Fibroblast of skin of right biceps (primary cell): ENCODE measurements at places on chromosomes 13 and 19.

GRCh38 chr13:106003651-106004050 is 531.8 kb downstream of the EFNB2 start:
- no peak for DNase-seq

DNA sequence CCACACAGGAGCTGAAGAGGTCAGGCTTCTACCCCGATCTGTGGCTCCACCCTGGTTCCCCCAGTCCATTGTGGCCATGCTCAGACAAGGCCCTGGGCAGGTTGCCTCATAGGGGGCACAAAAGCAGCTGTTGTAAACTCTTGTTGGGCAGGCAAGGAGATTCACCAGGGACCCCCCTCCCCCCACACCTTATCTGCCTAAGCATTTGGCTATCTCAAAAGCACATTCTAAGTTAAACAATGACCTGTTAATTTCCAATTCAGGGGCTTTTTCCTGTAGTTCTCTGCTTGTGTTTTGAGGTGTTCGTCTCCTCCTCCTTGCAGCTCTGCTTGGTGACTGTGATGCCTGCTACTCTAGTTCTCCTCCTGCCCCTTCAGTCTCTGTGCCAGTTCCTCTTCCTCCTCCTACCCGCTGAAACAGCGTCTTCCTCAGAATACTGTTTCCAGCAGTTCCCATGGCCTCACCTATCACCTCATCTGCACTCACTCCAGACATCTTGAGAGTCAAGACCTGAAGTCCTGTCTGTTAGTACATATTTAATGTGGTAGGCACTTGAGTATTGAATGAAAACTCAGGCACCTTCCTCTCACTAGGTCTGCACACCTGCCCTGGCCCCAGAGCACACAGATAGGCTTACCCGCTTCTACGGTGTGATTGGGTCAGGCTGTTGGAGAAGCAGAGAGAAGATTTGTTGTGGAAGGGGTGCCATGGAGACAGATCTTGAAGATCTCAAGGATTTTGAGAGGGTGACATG is 31.7 kb downstream of the SPATA13 start:
- DNase-seq = no peak

GRCh38 chr19:28730791-28731512 is 482.0 kb downstream of the UQCRFS1 start:
- no peak for DNase-seq

DNA sequence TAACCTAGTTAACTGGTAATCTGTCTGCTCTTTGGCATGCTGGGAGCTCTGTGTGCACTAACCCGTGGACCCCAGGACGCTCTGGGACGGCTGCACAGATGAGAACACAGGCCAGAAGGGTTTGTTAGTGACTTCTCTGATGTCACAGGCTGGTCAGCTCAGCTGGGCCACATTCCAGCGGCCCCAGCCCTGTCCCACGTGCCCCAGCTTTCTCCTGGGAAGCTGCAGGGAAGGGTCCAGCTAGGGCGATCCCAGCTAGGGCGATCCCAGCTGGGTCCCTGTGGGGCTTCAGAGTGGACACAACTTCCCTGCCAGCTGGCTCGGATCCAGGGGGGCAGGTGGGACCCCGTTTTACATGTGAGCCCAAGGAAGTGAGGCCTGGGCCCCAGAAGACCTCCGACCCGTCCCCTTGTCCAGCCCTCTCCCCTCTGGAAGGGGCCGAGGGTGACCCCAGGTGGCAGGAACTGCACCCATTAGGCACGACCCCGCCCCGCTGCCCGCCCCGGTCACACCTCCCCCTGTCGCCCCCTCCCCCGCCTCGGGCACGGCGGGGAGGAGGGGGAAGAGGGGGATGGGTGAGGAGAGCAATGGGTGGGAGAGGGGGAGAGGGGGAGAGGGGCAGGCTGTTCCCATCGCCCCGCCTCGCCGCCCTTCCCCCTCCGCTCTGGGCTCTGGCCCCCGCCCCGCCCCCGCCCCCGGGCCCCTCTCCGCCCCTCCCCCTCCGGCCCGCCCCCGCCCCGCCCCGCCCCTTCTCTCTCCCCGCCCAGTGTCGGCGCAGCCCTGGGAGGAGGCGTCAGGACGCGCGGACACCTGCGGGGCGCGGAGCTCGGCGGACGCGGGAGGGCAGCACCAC is 75.2 kb upstream of the MCF2L start:
- DNase-seq = no peak

DNA sequence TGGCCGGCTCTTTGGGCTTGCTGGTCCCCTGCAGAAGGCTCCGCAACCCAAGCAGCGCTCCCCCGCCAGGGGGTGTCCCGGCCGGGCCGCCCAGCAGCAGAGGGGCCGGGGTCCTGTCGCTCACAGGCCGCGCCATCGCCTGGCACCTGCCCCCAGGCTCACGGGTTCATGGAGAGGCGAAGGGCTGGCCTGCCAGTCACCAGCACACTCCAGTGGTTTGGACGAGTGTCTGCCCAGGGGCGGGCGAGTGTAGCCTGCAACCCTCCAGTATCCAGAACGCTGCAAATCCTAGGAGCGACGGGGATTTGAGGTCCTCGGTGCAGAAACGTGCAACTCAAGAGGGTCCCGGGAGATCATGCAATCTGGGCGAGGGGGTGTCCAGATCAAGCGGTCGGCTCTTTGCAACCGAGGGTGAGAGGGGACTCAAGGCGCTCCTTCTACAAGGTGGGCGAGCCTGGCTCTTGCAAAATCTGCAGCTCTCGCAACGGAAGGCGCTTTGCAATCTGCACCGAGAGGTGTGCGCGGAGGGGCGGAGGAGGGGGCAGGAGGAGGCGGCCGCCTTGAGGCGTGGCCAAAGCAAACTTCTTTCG is at the start of gene DBP:
TSS of gene DBP (minus strand) at position 521 of the 590 bp plus-strand sequence. CDS start at position 136, 385 bp downstream.
- no peak for DNase-seq

DNA sequence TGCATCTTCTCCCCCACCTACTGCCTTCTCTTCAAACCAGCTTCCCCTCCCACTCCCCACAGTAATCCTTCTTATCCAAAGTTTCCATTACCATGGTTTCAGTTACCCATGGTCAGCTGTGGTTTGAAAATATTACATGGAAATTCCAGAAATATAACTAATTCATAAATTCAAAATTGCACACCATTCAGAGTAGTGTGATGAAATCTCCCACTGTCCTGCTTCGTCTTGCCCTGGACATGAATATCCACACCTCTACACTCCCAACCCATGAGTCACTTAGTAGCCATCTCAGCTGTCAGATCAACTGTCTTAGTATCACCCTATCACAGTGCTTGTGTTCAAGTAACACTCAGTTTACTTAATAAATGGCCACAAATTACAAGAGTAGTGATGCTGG is 3.8 kb upstream of the KCTD12 start:
- DNase-seq = peak; percentile 61

GRCh38 chr13:88459331-88459730 is 788.2 kb downstream of the SLITRK5 start:
- DNase-seq = no peak

DNA sequence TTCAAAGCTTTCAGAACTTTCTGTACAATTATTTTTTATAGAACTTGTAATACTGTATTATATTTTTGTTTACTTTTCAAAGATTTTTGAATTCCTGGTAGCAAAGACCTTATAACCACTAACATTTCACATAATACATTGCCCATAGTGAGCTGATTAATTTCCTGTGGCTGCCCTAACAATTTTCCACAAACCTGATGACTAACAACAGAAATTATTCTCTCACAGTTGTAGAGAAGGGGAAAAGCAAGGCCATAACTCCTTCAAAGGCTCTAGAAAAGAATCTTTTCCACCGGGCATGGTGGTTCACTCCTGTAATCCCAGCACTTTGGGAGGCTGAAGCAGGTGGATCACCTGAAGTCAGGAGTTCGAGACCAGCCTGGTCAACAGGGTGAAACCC is 19.1 kb downstream of the KLF12 start:
- DNase-seq = peak; percentile 85

GRCh38 chr13:41955605-41956004 is 5.3 kb downstream of the VWA8 start:
- no peak for DNase-seq

- peak; percentile 38 for DNase-seq
Measured at GRCh38 chr19:17686023-17686521, 2.1 kb downstream of the UNC13A start.

GRCh38 chr19:50602935-50603334 is 34.7 kb upstream of the LRRC4B start:
- no peak for DNase-seq

GRCh38 chr13:34414616-34415015 is 527.5 kb upstream of the NBEA start:
- DNase-seq = no peak

- DNase-seq = peak; percentile 49
Measured at GRCh38 chr13:105441051-105441750, 1094.3 kb downstream of the EFNB2 start.
